ENCODE measurements at places on chromosomes 2 and 18.

DNA sequence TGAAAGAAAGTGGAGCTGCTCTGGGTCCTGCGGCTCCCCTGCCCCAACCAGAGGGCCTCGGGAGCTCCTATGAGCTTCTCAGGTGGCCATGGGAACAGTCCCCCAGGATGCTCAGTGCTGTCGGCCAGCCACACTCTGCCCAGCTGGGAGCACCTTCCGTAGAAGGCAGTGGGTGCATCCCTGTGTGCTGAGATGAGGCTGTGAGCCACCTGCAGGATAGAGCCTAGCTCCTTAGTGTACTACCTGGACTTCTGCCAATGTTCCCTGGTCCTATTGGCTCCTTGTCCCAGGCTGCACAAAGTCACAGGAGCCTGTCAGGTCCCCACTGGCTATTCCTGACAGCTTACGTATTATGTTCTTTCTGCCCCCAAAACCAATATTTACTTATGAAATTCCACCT lies 16.1 kb downstream of the PRELID3A start:
- no peak for DNase-seq

DNA sequence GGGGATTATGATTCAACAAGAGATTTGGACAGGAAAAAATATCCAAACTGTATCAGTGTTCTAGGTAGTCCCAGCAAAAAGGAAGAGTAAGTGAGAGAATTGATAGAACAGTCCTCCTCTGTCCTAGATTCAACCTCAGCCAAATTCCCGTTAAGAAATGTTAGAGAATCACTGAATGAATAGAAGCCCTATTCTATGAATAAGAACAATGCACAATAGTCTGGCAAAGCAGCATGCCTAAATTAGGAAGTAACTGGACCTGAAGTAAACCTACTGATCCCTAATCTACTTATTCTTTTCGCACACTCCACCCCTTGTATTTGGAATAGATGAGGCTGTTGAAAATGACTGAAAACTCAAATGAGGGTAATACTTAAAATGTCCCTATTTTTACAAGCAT lies 1665.5 kb downstream of the LRP1B start:
- DNase-seq = no peak

- DNase-seq = no peak
Measured at GRCh38 chr18:62729487-62730386, 14.4 kb downstream of the PHLPP1 start.

GRCh38 chr2:166246901-166247300 lies 119.1 kb upstream of the SCN1A start:
- no peak for DNase-seq

- no peak for DNase-seq
Measured at GRCh38 chr18:41226186-41226585, 728.8 kb upstream of the PIK3C3 start.

DNA sequence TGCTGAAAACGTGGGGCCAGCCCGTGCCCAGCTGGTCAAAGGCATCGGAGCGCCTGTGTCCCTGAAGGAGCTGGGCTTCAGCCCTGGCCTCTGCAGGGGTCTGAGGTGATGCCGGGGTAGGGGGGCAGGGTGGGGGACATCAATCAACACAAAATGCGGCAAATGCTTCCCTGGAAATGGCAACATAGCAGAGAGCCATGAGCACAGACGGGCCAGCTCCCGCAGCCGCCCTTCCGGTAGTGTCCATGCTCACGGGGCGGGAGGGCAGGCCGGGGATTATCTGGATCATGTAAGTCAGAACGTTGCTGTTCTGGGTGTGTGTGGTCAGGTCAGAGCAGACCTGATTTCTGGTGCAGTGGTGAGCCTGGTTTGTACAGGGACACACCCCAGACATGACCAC lies 56.5 kb upstream of the TWIST2 start:
- no peak for DNase-seq

GRCh38 chr2:44044281-44044720 lies 48.5 kb upstream of the LRPPRC start:
- no peak for DNase-seq

GRCh38 chr2:219252570-219252899 lies 508 bp upstream of the TUBA4B start:
- DNase-seq = no peak

DNA sequence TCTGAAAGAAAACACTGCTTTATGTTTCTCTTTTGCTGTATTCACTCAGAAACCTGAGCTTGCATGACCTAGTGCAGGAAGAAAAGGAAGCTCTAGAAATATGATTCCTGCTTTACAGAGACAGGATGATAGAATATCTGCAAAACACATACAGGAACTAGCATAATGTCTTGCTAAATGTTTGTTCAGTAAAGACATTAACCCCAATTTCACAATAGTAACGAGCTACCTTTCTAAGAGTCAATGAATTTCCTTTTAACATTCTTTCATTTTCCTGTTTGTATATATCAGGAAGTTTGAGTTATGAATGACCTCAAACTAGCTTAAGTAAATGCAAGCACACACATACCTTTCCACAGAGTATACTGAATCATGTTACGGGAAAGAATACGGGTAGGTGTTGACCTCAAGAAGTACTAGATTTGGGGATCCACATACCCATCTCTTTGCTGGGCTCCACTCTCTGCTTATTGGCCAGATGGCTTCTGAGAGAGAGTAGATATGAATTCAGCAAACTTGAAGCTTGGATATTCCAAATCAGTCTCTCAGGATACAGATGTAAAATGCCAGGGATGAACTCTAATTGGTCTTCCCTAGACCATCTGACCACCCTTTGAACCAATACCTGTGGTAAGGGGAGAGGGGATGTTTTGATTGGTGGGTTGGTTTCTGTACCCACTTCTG lies 18.2 kb upstream of the ACSL3 start:
- DNase-seq = no peak

GRCh38 chr18:37156330-37156942 lies 327.5 kb downstream of the KIAA1328 start:
- no peak for DNase-seq

GRCh38 chr2:45607701-45608100 lies 3.4 kb downstream of the SRBD1 start:
- DNase-seq = no peak

GRCh38 chr2:223854741-223855140 lies 17.4 kb upstream of the AP1S3 start:
- DNase-seq = no peak

DNA sequence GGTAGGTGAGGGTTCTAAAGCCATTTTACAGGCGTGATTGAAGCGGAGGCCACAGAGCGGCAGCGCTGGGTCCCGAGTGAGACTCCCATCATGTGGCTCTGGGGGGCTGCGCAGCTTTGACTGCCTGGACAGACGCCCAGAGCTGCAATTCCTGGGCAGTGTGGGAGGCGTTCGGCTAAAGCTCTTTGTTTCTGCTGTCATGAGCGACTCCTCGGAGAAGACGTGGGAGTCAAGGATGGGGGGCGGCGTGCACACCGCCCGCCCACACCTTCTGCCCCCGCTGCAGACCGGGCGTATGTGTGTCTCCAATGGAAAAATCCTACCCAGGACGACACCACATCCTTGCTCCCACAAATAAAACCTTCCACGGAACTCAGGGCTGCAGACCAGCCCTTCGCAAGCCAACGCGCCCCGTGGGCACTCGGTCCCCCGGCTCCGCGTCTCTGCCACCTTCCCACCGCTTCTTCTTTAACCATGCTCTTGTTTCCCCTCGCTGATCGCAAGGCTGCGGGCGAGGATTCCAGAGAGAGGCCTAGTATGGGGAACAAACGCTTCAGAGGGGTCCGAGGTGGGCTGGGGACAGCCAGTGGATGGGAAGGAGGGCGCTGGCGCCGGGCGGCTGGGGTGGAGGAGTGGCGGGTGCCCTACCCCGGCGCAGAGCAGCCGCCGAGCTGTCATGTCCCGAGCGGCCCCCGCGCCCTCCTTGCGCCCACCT lies 680 bp upstream of the LBH start:
- no peak for DNase-seq

- no peak for DNase-seq
Measured at GRCh38 chr2:10034333-10035052, 8.9 kb upstream of the KLF11 start.

- no peak for DNase-seq
Measured at GRCh38 chr18:27599202-27599829, 414.2 kb upstream of the CHST9 start.

- DNase-seq = no peak
Measured at GRCh38 chr2:75464348-75464946, 96.3 kb downstream of the EVA1A start.

- DNase-seq = no peak
Measured at GRCh38 chr2:104472076-104472475, 381.8 kb upstream of the POU3F3 start.

DNA sequence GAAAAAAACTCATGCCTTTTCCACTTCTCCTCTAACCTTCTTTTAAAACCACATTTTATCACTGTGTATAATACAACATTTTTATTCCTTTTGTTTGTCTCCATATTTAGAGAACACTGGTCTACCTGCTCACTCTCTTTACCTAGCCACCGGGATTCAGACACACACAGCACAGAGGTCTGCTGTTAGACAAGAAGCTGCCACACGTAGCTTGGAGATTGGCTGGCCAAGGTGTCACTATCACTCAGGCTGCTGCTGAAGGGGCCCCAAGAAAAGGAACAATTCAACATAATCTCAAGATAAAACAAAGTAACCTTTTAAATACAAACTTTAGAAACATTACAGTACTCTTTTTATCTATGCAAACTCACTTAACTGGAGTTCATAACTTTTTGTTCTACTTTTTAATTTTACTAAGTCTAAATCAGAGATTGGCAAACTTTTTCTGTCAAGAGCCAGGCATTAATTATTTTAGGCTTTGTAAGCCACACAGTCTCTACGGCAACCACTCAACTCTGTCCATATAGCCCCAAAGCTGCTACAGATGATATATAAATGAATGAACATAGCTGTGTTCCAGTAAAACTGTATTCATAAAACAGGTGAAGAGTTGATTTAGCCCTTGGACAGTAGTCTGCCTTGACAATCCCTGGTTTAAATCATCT lies 25.8 kb downstream of the FEZ2 start:
- DNase-seq = no peak

- no peak for DNase-seq
Measured at GRCh38 chr18:70377317-70377799, 88.5 kb downstream of the SOCS6 start.

- no peak for DNase-seq
Measured at GRCh38 chr2:74906395-74906794, 52.0 kb upstream of the POLE4 start.

GRCh38 chr2:3712424-3712823 lies 9.0 kb downstream of the DCDC2C start:
- no peak for DNase-seq

GRCh38 chr2:77104554-77104953 lies 417.6 kb downstream of the LRRTM4 start:
- DNase-seq = no peak

GRCh38 chr2:16288371-16289112 lies 348.2 kb downstream of the MYCN start:
- no peak for DNase-seq

DNA sequence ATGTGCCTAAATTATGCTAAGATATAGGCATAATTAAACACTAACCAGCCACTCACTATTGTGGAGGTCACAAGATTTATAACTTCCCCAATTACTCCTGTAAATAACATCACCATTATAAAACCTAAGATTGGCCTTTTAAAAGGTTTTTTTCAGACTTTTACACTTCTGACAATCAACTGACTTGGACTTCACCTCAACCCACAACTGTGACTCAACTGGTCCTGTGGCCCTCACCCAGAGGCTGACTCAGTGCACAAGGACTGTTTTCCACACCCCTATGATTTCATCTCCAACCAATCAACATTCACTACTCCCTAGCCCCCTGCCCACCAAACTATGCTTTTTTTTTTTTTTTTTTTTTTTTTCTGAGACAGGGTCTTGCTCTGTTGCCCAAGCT lies 11.6 kb downstream of the TTR start:
- DNase-seq = no peak

GRCh38 chr2:68031542-68032160 lies 31.2 kb downstream of the C1D start:
- no peak for DNase-seq

GRCh38 chr18:55998071-55998522 lies 410.1 kb upstream of the TCF4 start:
- DNase-seq = no peak

GRCh38 chr2:30334762-30335363 lies 103.5 kb downstream of the LBH start:
- no peak for DNase-seq

- peak; percentile 89 for DNase-seq
Measured at GRCh38 chr2:219058541-219059374, 2.0 kb downstream of the IHH start.

DNA sequence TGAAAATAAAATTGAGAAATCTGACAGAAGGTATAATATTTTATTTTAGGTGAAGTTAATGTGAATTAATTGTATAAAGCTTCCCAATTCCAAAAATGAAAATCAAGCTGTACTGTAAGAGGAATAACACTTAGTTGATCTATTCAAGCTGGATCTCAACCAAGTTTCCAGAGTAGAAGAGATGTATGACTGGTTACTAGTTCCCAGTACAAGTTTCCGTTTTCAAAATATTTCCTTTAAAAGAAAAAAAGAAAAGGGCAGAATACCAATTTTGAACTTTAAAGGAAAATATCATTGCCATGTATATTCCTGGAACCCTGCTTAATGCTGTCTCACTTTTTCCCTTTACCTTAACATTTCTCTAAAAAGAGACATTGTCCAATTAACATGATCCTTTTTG lies 308.5 kb downstream of the IRS1 start:
- no peak for DNase-seq

GRCh38 chr18:36419900-36420531 lies 122.5 kb downstream of the FHOD3 start:
- no peak for DNase-seq

DNA sequence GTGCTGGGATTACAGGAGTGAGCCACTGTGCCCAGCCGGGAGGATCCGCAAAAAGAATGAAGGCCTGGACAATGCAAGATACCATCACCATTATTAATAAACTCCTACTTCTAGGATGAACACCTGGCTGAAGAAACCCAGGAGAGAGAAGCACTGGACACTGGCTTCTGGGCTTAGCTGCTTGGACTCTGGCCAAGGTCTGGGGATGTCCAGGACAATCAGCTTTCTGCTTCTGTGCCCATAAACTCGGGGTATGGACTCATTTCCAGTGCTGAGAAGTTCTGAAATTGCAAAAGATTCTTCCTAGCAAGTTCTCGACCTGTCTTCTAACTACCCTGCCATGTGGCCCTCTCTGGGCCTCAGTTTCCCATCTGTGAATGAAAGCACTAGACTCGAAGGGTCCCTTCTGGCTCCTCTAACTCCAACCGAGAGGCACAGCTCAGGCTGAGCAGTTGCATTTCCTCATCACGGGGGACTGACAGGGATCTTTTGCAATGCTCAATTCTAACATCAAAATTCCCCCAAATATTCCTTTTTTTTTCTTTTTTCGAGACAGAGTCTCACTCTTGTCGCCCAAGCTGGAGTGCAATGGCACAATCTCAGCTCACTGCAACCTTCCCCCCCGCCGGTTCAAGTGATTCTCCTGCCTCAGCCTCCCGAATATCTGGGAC lies 2.4 kb upstream of the SH2D6 start:
- no peak for DNase-seq

- DNase-seq = no peak
Measured at GRCh38 chr18:50917021-50917420, 38.1 kb downstream of the ME2 start.

GRCh38 chr2:27125104-27125503 lies 1.5 kb downstream of the ABHD1 start:
- DNase-seq = no peak

GRCh38 chr2:66772618-66773017 lies 337.7 kb downstream of the MEIS1 start:
- DNase-seq = no peak

- no peak for DNase-seq
Measured at GRCh38 chr2:18268400-18268799, 292.1 kb downstream of the RDH14 start.

- no peak for DNase-seq
Measured at GRCh38 chr2:196331143-196331542, 159.8 kb upstream of the STK17B start.

GRCh38 chr2:27315122-27315521 lies 6.9 kb upstream of the UCN start:
- DNase-seq = no peak

All from mesenteric fat pad (tissue), 1 donor.